Stimulated activated naive CD4-positive, alpha-beta T cell treated with Interleukin-2 at 50 U/mL for 16 hours (primary cell): ENCODE measurements at places on chromosomes 2 and 18.

- no peak for DNase-seq
Measured at GRCh38 chr2:49719241-49719640, 564.9 kb upstream of the FSHR start.

DNA sequence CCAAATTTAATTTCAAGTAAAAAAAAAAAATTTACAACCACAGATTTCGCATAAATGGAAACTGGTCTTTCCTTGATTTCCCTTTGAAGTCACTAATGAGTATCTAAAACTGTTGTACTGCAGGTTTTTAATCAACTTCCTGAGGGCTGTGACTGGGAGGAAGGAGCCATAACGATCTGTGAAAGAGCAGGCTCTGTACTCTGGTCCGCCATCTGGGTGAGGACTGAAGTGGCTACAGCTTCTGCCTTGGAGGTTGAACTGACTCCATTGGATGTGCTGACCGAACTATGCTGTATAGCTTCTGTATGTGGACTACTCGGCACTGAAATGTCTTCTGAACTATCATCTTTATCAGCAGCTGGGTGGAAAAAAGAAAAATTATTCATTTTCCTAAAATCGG lies 69.3 kb upstream of the CHN1 start:
- DNase-seq, result no peak

GRCh38 chr18:55477860-55478581 lies 110.0 kb downstream of the TCF4 start:
- no peak for DNase-seq

DNA sequence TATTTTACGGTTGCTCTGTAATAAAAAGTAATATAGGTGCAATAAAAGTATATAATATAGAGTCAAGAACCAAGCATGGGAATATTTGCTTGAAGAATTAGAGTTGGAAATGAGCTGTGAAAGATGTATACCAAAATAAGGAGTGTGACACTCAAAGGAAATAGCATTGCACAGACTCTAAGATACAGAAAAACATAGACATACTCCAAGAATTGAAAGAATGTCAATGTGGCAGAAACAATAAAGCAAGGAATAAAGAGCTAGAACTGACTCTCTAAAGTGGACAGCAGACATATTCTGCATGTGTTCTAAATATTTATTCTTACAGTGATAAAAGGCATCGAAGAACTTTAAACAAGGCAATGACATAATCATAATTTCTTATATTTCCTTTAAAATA lies 561.1 kb upstream of the SETBP1 start:
- DNase-seq, result no peak
